GDM1 (cell line): ENCODE measurements at places on chromosomes 3 and 15.

- DNase-seq = no peak
Observed at GRCh38 chr3:127123533-127123932, 69.4 kb upstream of the PRR23E start.

- no peak for DNase-seq
Observed at GRCh38 chr3:87307805-87308204, 31.4 kb upstream of the POU1F1 start.

- DNase-seq = peak; percentile 2
Observed at GRCh38 chr3:124217542-124217941, 225.6 kb upstream of the ROPN1 start.

GRCh38 chr3:157087780-157088600, 72.0 kb downstream of the CCNL1 start:
- no peak for DNase-seq
